ENCODE measurements at places on chromosomes 7 and 10. TPM values are rescaled to one million over a fixed set of nuclear protein-coding genes. Genes with fewer than 3 reads are reported as not detected.

Gene ACTR3C
- 2.3 TPM for total RNA-seq

Gene CLDN4
- 98.1 TPM for total RNA-seq

Gene C10orf62
- total RNA-seq: 0.13 TPM

Gene EBF3
- 0.16 TPM for total RNA-seq

Gene ST8SIA6
- 0.49 TPM for total RNA-seq

Gene DENND2A
- total RNA-seq: 4.7 TPM

Gene BTBD16
- total RNA-seq: 1.4 TPM

Gene ANXA8
- 2.8 TPM for total RNA-seq

Gene CALCR
- total RNA-seq: not detected

Gene SLC13A4
- not detected for total RNA-seq

Gene CDK1
- total RNA-seq: 92.6 TPM
